ENCODE measurements at places on chromosomes 7 and 10. TPM values are rescaled to one million over a fixed set of nuclear protein-coding genes. Genes with fewer than 3 reads are reported as not detected.

Gene RBP3
- total RNA-seq: not detected

Gene EBLN1
- total RNA-seq: not detected

Gene TMEM236
- 0.09 TPM for total RNA-seq

Gene LRRTM3
- total RNA-seq: not detected

Gene ITPRID1
- not detected for total RNA-seq

Gene GNAT3
- not detected for total RNA-seq

Gene CYP2C19
- not detected for total RNA-seq

Gene PLXDC2
- not detected for total RNA-seq

Gene SVOPL
- not detected for total RNA-seq

Gene TMEM184A
- total RNA-seq: 10.3 TPM

Gene ITIH5
- total RNA-seq: 0.09 TPM

Gene PAPSS2
- 21.9 TPM for total RNA-seq

Gene MYPN
- total RNA-seq: 2.3 TPM

Gene DGKI
- total RNA-seq: not detected

Gene STRIP2
- 8.0 TPM for total RNA-seq

Gene STOX1
- 1.1 TPM for total RNA-seq

Gene SH2D4B
- total RNA-seq: not detected

Gene HSPA12A
- 11.5 TPM for total RNA-seq

Gene HYAL4
- total RNA-seq: not detected

Gene CHAT
- not detected for total RNA-seq

Gene NPY
- not detected for total RNA-seq

Gene HOXA13
- total RNA-seq: 2.6 TPM

Gene ASL
- 21.1 TPM for total RNA-seq

Gene AEBP1
- total RNA-seq: not detected

Gene PAPOLB
- total RNA-seq: not detected

Gene OGDHL
- 0.16 TPM for total RNA-seq

Gene TMEM26
- total RNA-seq: not detected

Gene PDZD8
- total RNA-seq: 18.8 TPM

Gene SLC39A12
- not detected for total RNA-seq

Gene ZNF488
- 11.0 TPM for total RNA-seq

Gene AGR3
- total RNA-seq: not detected

Gene GLUD1
- total RNA-seq: 97.6 TPM

Gene IDI2
- total RNA-seq: not detected

Gene ARHGAP22
- total RNA-seq: 3.1 TPM

Gene SRPK2
- 29.8 TPM for total RNA-seq

Gene NKX2-3
- total RNA-seq: not detected

Gene PIK3AP1
- 0.58 TPM for total RNA-seq

Gene WEE2
- total RNA-seq: not detected

Gene AGAP4
- total RNA-seq: 5.0 TPM

All from A549 treated with ZK216348 at 1 μM for 4 hours (cell line).